Hepatocyte (in vitro differentiated cells): ENCODE measurements at places on chromosomes 6 and 20.

- no peak for DNase-seq
Measured at GRCh38 chr20:53940360-53940702, 130.1 kb downstream of the BCAS1 start.

DNA sequence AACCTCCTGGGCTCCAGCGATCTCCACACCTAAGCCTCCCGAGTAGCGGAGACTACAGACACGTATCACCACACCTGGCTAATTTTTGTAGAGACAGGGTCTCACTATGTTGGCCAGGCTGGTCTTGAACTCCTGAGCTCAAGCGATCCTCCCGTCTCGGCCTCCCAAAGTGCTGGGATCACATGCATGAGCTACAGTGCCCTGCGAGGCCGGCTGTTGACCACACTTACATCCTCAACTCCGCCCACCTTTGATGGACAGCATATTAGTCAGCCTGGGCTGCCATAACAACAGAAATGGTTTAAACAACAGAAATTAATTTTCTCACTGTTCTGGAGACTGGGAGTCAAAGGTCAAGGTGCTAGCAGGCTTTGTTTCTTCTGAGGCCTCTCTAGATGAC lies 107.7 kb downstream of the JPH2 start:
- no peak for DNase-seq

- DNase-seq: no peak
Measured at GRCh38 chr6:152241013-152241766, 396.0 kb downstream of the SYNE1 start.

DNA sequence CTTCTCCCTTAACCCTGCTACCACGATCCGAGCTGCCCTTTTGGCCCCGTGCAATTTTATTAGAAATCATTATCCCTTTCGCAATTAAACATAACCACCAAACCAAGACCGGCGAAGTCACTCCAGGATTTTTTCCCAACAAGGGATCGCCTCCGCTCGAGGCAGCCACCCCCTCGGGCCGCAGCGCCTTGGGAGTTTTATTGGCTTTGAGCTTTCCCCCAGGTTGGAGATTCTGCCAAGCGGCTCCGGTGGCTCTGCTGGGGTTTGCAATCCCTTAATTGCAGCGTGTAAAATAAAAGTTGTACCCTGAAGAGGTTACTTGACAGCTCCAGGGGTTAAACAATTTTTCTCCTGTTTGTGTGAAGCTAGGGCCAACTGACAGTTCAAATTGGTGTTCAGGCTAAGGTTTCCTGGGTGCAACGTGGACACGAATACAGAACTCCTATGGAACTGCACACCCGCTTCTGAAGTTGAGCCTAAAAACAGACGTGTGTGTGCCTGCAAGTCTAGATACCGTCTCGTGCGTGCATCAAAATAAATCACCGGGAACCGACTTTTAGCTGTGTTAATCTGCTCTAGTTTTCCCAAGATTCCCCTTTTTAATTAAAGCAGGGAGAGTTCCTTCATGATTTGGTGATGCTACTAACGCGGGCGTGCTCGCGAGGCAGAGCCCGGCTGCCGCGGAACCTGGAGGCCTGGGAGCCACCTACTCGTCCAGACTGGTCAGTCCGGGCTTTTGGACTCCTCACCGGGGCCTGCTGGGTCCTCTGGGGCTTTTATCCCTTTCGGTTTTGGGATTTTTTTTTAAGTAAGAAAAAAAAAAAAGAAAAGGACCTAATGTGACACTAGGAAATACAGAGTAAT lies 975 bp upstream of the TFAP2A start:
- DNase-seq: no peak

DNA sequence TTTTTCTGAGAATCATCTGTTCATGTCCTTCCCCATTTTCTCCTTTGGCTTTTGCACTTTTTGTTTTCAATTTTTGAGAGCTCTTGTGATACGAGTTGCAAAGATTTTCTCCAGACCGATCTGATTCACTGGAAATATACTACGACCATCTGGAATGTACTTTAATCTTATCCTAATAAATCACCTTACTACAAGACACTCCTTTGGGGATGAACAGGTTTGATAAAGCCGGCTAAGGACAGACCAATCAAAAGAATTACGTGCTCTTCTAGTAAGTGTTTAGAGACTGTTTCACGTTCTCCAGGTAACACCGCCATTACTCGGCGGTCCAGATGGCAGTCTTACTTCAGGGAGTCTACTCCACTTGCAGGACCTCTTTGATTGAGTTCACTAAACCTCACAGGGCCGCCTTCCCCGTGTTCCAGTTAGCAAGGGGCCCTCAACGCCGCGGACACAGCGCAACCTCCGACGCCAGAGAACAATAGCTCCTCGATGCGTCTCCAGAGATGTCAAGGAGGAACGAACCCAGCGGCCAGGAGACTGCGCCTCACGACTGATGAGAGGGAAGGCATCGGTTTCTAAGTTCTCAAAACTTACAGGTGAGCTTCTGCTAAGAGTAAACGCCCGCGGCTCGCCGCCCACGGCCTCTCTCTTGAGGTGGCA lies 920 bp upstream of the WTAP start:
- no peak for DNase-seq

- DNase-seq: no peak
Measured at GRCh38 chr20:3705970-3706739, 6.2 kb downstream of the SIGLEC1 start.

DNA sequence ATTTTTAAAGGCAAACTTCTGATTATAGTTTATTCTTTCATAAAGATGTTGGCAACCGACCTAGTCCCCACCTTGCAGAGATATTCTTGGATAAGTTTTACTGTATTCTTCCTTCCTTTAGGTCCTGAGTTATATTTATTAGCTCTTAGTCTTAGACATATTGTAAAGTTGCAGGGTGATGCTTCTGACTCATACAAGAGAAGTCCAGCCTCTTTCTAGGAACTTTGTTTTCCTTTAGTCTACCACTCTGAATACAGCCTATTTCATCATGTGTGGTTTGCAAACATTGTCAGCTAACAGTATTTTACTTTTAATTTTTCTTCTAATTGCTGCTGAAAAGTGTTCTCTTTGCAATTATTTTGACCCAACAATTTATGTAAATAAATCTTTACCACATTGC lies 686.7 kb downstream of the COL12A1 start:
- DNase-seq: peak; percentile 23
